ENCODE measurements at places on chromosomes 1 and 21.

DNA sequence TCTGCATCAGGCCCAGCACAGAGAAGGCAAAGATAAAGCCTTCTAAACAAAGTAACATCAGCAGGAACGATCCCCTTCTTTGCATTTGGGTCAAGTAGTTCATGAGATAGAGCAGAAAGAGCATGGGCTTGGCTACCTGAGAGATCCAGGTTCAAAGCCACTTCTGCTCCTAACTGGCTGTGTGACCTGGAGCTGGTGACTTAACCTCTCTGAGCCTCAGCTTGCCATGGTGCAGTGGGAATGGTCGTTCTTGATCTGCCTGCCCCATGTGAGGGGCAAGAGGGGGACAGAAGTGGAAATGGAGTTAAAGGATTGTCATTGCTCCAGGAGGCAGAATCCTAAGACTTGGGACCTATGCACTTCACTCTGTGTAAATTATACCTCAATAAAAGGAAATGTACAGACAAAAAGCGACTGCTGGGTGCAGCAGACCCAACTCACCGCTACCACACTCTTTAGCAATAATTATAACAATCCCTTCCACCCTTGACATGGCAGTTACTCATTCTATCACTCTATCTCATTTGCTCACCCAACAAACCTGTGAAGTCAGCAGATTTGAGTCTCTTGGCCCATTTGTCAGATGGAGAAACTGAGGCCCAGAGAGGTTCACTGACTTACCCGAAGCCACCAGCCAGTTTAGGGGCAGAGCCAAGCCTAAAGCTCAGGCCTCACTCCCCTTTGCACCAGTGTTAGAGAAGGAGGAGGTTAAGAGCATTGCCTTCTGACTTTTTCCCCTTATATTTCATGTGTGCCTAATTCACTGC lies 1.5 kb upstream of the MATN1 start:
- no peak for DNase-seq

GRCh38 chr1:167233373-167233772 lies 12.7 kb downstream of the POU2F1 start:
- no peak for DNase-seq

DNA sequence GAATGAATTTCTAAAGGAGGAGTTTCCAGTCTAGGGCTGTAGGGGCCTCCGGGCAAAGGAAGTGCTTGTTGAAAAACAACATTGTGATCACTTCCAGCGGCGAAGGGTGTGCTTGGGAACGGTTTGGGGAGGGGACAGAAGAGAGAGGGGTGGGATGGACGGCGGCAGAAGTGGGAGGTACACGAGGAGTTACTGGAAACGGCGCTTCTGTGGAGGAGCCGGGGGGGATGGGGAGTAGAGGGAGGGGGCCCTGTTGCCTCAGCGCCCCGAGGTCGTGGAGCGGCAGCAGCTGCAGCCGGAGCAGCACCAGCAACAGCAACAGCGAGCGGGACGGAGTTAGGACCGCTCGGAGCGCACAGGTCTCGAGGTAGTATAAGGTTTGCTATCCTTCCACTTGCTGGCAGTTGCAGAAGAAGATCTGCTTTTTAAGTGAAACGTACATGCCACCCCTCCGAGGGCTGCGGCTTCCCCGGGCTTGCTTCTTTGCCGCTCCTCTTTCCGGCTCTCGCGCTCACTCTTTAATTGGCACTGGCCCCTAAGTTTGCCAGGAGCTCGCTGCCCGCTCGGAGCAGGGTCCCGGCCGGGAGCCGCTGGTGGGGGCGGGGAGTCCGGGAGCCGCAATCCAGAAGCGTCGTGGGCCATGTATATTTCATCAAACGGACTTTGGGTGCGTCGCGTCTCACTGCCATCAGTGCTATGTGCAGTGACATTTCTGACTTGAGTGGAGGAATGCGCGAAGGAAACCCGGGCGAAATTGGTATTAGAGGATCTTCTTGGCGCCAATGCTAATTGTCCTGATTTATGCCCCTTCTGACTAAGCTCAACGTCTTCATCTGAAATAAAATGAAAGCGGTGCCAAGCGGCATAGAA lies 771 bp upstream of the NTNG1 start:
- no peak for DNase-seq

GRCh38 chr1:224133741-224134299 lies 19.9 kb downstream of the FBXO28 start:
- no peak for DNase-seq

- DNase-seq: no peak
Observed at GRCh38 chr1:173163222-173163621, 43.9 kb downstream of the TNFSF4 start.
